ENCODE measurements at places on chromosomes 5 and 9. TPM values are rescaled to one million over a fixed set of nuclear protein-coding genes. Genes with fewer than 3 reads are reported as not detected.

- no peak for DNase-seq
Observed at GRCh38 chr5:31137676-31138075, 55.8 kb upstream of the CDH6 start.

DNA sequence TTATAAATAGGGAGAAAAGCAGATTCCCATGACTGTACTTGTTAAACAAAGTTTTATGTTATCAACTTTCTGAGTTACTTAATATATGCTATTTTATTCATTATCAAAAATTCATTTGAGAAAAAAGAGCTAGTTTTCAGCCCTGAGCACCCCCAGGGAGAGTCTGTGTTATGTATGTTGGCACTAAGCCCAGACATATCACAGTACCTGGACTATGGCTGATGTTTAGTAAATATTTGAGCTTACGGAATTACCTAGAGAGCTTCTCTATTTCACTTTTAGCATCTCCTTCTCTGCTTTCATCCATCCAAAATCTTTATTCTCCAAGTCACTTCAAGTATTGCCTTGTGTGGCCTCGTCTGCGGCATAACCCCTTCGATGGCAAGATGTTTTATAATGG lies 225.9 kb upstream of the PCSK5 start:
- DNase-seq = no peak

DNA sequence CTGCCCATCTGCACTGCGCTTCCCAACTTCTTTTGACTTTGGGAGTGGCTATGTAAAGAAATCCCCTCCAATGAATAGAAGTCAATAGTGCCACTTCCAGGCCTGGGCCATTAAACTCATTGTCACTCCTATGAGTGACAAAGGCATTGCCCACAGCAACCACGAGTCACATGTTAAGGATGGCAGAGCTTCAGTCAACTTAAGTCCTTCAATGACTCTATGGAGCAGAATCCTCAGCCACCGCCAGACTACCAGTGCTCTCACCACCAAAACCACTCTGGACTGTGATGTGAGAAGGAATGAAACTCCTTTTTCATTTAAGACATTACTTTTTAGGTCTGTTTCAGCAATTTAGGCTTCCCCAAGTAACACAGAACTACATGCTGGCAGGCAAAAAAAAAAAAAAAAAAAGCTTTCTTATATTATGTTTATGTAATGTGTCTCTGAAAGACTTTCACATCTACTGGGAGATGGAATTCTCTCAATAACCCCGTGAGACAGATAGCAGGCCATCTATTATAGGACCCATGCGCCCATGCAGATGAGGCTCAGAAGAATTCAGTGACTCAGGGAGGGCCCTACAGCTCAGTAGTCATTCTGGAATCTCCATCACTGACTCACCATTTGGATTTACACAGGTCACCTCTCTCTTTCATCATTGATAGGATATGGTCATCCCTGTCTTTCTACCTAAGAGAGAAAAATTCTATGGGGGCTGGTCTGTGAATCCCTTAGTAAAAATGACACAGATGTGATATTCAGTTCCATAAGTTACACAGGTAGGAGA lies 180.5 kb downstream of the CEMIP2 start:
- no peak for DNase-seq

GRCh38 chr5:164358531-164359259 lies 853.3 kb downstream of the MAT2B start:
- no peak for DNase-seq

- DNase-seq = no peak
Observed at GRCh38 chr9:137720571-137721110, 101.8 kb downstream of the EHMT1 start.

GRCh38 chr5:129378961-129379360 lies 81.1 kb upstream of the ADAMTS19 start:
- DNase-seq = no peak

GRCh38 chr5:178376921-178377582 lies 144.4 kb upstream of the PHYKPL start:
- no peak for DNase-seq

GRCh38 chr5:140043508-140043872 lies 391 bp upstream of the NRG2 start:
- no peak for DNase-seq

UNC5A gene
- not detected for total RNA-seq

DNA sequence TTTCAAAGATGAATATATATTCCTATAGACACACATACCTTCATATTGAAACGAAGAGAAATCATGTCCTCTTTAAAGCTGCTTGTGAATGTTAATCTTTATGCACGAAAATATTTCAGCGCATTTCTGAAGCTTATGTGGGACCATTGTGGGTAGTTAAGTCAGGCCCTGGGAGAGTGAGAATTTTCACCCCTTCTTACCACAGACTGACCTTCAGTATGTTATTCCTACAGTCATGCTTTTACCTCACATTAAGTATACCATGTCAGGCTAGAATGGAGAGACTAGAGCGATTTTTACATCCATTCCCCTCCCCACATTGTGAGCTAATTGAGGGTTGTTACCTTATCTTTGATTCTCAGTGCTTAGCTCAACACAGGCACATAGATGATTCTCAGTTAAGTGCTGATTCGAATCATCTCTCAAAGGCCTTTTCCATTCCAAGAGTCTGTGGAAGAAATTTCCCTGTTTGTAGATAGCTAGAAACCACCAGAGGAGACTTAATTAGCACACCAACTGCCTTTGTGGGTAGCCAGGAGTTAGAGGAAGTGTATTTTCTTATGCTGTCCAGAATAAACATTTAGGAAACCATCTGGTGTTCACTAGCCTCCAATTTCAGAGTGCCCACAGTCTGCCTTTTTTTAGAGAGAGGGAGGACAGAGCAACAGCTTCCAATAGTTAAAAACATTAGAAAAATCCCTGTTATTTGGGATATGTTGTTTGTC lies 110.5 kb downstream of the MEGF10 start:
- DNase-seq = no peak

DNA sequence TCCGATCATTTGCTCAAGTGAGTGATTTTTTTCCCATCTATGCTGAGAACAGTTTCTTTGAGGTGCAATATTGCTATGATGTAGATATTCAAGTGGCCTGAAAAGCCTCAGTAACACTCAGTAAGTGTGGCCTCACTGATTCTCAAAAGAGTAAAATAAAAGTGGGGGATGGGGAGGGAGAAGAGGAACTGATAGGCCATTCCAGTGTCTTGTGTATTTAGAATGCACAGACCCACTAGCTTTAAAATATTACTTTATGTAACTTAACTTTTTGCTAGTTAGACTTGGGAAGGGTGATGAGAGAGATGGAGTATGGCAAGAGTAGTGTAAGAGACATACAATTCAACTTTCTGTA lies 79.5 kb upstream of the ZNF608 start:
- DNase-seq = no peak

ZNF484 gene
- 10.4 TPM for total RNA-seq

DNA sequence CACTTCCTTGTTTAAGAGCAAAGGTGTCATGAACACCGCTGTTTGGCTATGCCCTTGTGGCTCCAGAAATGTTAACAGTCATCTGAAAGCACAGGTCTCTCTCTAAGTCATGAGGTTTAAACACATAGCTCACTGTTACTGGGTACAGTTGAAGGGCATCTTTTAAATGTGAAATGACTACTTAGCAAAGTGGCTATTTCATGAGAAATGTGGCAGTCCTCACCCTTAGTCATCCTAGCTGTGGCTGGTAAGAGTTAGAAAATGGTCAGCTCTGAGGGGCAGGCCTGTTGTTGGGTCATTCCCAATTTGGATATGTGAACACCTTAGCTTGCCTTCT lies 24.2 kb upstream of the TMEM171 start:
- no peak for DNase-seq

DNA sequence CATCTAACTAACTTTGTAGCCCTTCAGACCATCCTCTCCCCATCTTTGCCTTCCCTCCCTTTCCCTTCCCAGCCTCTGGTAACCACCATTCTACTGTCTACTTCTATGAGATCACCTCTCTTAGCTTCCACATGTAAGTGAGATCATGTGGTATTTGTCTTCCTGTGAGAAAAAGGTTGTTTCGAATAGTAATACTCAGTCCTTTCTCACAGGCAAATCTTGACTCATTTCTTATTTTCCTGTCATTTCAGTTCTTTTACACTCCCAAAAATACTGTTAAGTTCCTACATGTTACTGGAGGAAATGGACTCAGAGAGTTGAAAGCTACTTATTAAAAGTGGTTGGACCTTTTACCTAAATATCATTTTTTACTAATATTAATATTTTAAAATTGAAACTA lies 82.1 kb downstream of the SLF1 start:
- DNase-seq = no peak

SLC6A18 gene
- not detected for total RNA-seq

Measured in activated CD8-positive, alpha-beta T cell treated with anti-CD3 and anti-CD28 coated beads, Interleukin-2, amount 10 ng/mL, durations not matched to agents 7 days and 5 days (primary cell).